ENCODE measurements at places on chromosomes 12 and 14.
A peak's percentile ranks its signal among the peaks of the same experiment; 100 is the strongest.

GRCh38 chr12:61414470-61414869, 845.7 kb upstream of the USP15 start:
- DNase-seq, result no peak

DNA sequence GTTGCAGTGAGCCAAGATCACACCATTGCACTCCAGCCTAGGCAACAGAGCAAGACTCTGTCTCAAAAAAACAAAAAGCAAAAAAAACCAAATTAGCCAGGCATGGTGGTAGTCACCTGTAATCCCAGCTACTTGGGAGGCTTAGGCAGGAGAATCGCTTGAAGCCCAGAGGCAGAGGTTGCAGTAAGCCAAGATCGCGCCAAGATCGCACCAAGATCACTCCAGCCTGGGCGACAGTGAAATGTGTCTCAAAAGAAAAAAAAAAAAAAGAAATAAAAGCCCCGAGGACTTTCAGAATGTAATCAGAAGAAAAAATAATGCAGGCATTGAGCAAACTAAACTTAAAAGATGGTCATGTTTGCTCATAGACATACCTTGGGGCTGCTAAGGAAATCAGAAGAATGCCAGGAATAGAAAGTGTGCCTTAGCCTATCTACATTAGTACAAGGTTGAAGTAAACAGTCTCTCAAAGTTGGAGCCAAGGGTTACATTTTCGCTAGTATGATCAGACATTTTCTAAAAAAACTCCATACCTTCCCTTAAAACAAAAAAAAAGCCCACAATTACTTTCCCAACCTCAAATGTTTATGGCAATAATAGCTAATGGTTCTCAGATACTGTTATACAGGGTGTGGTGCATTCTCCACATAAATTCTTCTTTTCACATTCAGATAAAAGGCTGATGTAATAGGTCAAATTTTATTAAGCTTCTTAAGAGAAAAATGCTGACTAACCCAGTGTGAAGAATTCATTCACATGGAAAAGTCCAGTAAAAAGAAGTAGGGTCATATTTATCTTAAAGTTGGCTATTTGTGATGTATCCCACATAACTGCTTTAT, 15.8 kb downstream of the DTD2 start:
- DNase-seq, result no peak

DNA sequence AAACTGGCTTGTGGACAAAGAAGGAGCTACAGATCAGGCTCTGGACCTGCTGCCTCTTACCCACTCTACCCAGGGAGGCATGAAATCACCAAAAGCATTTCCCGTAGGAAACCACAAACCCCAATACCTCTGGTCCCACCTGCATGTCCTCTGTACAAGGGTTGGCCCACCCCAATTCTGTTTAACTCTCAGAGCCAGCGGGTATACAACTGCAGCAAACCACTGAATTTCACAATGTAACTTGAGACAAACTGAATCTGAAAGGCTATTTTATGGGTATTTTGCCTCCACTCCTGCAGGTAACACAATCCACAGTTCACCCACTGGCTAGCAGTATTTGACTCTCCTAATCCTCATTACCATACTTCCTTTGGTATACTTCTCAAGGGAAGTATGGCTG, 16.5 kb downstream of the SIX1 start:
- no peak for DNase-seq

GRCh38 chr12:93798279-93799151, 121.3 kb downstream of the CRADD start:
- DNase-seq, result no peak

- no peak for DNase-seq
Measured at GRCh38 chr12:94430304-94430703, 29.4 kb downstream of the CEP83 start.

GRCh38 chr14:77516126-77516525, 17.5 kb upstream of the ISM2 start:
- no peak for DNase-seq

- DNase-seq, result no peak
Measured at GRCh38 chr14:73007835-73008234, 19.1 kb downstream of the ZFYVE1 start.

- no peak for DNase-seq
Measured at GRCh38 chr12:117525766-117526165, 164.3 kb upstream of the NOS1 start.

DNA sequence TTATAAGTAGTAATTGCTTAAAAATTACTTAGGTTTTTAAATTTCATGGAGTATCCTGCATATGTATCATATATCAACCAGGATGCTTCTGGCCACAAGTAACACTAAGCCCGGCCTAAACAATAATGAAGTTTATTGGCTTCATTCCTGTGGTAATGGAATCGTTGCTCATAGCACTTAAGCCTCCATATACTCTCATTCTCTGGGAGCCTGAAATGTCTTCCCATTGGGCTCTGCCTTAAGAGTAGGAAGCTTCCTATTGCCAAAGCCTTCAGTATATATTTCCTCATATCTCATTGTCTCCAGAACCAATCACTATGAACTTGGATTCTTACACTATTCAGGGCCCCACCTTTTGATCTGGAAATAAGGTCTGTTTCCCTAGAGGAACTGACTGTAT, 83.8 kb upstream of the DNM1L start:
- DNase-seq, result no peak

DNA sequence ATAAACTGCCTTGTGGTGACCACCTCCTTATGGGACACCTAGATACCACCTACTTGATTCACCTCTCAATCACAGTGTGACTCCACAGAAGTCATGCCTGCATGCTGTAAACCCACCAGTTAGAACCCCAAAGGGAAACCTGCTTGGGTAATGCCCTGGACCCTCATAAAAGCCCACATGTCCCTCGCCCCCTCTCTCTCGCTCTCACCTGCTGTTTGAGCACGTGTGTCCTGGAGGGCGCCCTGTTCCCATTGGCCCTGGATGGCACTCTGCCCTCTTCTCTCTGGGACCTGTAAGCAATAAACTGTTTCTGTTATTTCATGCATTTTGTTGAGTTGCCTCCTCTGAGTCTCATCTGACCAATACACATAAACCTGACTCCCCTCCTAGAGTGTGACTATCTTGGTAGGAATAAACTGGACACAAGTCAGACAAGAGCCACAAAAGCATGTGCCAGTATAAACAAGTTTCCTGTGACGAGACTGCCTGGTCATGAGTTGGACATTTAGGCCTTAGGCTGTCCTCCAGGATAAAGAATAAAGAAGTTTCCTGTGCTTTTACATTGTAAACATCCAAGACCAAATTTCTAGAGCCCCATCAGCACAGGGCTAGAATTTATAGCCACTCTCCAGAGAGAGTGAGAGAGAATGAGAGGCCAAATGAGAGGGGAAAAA, 8.6 kb downstream of the IFI27L2 start:
- DNase-seq, result no peak

DNA sequence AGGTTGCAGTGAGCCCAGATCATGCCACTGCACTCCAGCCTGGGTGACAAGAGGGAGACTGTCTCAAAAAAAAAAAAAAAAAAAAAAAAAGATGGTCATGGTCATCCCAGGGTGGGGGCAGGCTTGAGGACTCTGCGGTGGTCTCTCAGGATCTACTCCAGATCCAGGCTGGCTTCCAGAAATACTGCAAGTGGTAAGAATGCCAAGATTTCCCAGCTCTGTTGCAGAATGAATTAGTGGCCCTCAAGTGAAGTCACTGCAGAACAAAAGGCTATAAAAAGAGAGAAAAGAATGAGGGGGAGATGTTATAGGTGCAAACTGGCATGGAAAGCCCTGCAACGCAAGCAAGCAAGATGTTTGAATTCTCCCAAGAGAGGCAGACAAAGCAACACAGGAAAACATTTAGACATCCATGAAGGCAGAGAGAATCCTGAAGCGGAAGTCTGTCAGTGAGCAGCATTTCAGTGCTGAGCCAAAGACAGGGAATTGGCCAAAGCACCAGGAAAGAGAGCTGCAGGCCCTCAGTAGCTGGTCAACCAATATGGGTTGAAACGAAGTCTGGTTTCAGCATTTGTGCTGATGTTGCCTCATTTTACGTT, 31.9 kb upstream of the ETFBKMT start:
- no peak for DNase-seq

DNA sequence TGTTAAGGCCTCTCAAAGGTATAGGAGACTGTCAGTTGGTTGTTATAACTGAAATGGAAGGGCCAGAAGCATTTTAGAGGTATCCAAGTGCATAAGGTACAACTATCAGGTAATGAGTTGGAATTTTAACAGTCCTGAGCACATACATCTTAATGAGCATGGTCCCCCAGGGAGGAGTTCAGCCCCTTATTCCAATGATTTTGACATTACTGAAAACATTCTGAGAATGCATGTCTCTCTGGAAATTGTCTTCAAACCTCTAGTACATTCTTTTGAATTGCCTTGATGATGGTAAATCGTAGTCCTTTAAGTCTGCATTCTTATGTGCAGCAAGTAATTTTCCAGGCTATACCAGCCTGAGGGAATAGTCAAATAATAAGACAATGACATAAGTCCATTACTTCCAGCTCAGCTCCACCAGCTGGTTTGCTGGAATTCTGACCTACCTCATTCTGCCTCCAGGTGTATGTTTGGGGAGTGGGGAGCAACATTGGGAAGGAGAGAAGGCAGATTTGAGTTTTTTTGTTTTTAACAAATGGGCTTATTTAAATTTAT, 239.2 kb downstream of the MSRB3 start:
- DNase-seq, result no peak

DNA sequence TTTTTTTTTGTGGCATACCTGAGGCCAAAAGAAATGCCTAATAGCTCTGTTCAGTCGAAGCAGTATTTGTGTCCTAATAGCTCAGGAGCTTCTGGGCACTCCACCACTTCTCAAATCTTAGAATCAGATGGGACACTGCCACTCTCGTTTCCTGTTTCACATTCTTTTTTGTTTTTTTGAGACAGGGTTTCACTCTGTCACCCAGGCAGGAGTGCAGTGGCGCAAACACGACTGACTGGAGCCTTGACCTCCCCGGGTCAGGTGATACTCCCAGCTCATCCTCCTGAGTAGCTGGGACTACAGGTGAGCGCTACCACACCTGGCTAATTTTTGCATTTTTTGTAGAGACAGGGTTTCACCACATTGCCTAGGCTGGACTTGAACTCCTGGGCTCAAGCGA, 52.7 kb downstream of the SPPL3 start:
- no peak for DNase-seq

DNA sequence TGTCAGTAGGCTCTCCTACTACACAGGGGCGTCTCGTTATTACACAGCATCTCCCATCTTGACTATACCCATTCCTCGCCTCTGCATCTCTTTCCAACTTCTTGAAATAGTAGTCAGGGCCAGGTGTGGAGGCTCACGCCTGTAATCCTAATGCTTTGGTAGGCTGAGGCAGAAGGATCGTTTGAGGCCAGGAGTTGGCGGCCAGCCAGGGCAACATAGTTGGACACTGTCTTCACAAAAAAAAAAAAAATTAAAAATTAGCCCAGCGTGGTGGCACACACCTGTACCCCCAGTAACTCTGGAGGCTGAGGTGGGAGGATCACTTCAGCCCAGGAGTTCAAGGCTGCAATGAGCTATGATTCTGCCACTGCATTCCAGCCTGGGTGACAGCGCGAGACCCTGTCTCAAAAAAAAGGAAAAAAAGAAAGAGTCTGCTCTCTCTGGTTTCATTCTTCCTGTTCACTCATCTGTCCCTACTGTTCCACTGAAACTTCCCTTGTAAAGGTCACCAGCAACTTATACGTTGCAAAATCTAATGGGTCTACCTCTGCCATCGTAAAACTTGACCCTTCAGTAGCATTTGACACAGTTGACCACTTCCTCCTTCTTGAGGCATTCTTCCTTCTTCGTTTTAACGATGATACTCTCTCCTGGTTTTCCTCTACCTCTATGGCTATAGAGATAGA, 41.0 kb upstream of the PTGR2 start:
- no peak for DNase-seq

DNA sequence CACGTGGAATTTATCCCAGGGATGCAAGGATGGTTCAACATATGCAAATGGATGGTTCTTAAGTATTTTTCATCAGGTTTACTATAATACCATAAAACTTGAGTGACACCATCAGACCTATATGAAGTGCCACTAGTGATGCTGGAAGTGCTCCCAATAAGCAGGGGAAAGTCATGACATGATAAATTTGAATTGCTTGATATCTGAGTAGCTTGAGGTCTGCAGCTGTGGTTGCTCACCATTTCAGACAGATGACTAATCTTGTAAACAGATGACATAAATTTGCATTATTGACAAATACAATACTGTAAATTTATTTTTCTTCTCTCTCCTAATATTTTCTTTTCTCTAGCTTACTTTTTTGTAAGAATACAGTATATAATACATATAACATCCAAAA, 13.7 kb upstream of the PRPF39 start:
- DNase-seq, result no peak

- DNase-seq, result no peak
Measured at GRCh38 chr14:44361083-44361482, 146.0 kb downstream of the FSCB start.

- no peak for DNase-seq
Measured at GRCh38 chr12:123967121-123967586, 5.5 kb downstream of the CCDC92 start.

- DNase-seq, result no peak
Measured at GRCh38 chr14:59629444-59630287, 53.1 kb upstream of the CCDC175 start.

DNA sequence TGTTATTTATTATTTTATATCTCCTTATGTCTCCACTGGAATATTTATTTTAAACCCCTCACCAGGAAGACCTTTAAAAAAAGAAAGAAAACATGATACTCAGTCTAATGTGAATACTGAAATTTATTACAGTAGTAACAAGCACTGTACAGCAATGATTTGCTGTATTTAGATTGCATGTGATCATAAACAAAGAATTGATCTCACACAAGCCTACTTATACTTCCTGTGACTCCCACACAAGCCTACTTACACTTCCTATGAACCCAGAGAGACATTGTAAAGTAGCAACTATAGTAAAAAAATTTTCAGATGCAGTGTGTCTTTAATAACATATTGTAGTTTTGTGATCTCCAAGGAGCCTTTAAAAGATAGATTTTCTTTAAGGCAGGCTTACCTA, 142.7 kb upstream of the SYT1 start:
- no peak for DNase-seq

DNA sequence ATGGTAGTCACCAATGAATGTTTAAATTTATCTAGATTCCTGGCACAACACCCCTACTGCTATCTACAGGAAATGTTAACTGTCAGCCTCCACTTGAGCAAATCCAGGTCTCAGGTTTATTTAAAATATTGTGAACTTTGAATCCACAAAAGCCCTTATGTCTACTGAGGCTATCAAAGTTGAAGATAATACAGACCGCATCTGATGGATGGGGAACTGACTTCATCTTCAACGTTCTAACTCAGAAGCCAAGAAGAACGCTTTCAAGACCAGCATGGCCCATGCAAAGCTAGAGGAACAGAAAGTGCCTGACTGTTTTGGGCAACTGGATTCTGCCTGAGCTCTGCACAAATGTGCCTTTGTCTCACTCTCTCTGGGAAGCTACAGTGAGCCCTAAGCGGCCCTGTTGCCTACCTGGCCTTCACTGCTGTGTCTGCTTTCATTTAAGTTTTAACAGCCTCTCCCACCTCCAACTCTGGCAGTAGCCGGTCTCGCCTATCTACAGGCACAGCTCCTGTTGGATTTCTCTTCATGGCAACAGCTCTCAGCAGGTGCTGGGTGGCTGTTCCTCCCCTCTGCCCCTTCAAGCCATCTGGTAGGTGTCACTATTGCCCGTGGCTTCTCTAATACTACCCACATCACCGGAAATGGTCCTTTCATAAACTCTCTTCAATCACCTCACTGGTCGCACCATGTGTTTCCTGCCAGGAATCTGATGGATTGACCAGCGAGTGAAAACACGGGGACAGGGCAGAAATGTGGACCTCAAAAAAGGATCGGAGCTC, 112.1 kb upstream of the OVCH1 start:
- no peak for DNase-seq

GRCh38 chr12:28793581-28794151, 355.4 kb upstream of the FAR2 start:
- DNase-seq, result no peak

- peak; percentile 6 for DNase-seq
Measured at GRCh38 chr14:101069666-101070362, 166.3 kb upstream of the RTL1 start.
